ENCODE measurements at places on chromosomes 4 and X.
A peak's percentile ranks its signal among the peaks of the same experiment; 100 is the strongest.

- DNase-seq = peak; percentile 10
Observed at GRCh38 chrX:120358737-120359456, 3.0 kb upstream of the ATP1B4 start.

GRCh38 chr4:82747686-82748575 lies 50.7 kb downstream of the SCD5 start:
- no peak for DNase-seq

- DNase-seq = no peak
Observed at GRCh38 chr4:84220990-84221389, 278.1 kb downstream of the NKX6-1 start.

DNA sequence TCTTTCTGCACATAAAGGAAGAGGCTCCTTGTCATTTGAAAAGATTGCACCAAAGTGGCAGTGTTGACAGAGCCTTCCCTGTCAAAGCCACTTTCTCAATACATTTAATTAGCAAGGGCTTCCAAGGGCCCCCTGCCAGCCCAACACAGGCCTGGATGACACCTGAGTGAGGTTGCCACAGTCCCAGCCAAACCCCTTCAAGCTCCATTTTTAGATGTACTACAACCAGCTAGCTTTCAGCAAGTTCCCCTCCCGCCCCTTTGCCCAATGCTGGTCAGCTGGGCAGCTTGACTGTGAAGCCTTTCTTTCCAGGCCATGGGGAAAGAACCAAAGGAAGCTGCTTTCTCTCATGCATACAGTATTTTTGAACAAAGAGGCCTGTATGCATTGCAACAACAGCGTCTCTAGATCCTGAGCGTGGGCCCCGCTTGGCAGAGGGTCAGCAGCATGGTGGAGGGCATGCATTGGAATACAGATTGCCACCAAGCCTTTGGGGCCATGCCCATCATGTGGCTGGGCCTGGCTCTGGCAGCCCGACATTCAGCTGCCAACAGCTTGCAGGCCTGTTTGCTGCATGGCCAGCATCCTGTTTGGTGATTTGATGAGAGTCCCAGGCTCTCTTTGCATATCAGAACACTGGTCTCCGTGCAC lies 261.1 kb upstream of the GATB start:
- DNase-seq = no peak

DNA sequence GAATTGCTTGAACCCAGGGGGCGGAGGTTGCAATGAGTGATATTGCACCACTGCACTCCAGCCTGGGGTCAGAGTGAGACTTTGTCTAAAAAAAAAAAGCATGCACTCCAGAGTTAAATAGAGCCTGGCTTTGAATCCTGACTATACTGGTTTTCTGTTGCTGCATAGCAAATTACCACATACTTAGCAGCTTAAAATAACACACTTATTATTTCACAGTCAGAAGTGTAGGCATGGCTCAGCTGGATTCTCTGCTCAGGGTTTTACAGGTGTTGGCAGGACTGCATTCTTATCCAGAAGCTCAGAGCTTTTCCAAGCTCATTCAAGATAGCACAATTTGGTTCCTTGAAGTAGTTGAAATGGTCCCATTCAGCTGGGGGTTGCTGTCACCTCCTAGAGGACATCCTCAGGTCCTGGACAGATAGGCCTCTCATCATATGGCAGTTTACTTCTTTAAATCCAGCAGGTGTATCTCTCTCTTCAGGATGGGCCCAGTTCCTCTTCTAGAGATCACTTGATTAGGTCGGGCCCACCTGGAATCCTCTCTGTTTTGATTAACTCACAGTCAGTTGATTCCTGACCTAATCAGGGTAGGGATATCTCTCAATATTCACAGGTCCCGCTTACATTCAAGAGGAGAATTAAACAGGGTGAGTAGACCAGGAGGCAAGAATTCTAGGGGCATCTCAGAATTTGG lies 26.8 kb downstream of the DOCK11 start:
- DNase-seq = no peak

DNA sequence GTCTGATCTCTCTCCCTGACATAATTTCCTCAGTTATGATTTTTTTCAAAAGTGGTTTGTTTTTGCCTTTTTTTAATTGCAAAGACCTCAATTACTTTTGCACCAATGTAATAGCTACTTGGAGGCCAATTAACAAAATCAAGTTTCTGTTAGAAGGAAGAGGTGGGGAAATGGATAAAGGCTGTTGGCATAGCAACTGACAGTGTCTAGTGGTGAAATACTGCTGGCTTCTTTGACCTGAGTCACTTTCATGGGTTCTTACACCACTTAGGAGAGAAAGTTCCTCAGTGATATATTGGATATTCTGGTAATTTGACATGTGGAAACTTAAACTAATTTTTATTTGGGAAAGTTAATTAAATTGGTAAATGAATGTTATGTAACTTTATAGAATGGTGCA lies 26.5 kb upstream of the ATP8A1 start:
- no peak for DNase-seq

GRCh38 chr4:63663870-63664269 lies 745.4 kb downstream of the TECRL start:
- DNase-seq = no peak

DNA sequence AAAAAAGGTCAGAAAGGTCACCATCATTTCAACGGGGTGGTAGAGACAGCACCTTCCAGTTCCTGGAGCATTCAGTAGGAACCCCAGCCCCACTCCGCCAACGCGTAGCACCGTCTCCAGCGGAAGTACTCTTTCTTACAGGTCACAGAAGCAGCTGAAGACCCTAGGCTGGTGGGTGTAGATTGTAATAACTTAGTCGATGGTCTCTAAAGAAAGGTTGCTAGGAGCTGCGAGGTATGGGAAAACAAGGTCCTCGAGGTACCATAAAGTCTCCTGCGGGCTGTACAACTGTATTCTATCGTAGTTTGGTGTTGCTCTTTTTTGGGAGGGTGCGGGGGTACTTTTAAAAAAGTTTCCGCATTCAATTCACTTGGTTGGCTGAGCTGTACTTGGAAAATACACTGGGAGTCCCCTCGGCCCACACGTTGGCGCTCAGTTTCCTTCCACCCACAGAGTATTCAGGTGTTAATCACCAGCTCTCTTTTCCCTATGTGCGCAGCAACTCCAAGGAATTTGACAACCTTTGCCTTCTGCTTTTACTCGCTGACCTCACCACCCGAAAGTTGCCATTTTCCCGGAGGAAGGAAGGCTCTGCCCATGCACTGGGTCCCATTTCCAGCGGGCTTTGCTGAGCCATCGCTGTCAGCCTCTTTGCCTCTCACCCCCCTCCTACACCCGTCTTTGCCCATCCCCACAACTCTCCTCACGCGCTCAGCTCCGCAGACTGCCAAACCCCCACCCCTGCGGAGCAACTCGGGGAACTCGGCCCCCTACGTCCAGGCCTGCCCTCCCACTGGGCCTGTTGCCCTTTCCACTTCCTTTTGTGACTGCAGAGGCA lies 4.8 kb upstream of the SOX3 start:
- no peak for DNase-seq

GRCh38 chr4:140252742-140253555 lies 99.0 kb upstream of the MAML3 start:
- DNase-seq = peak; percentile 75

- no peak for DNase-seq
Observed at GRCh38 chrX:150449313-150449712, 86.2 kb downstream of the MAMLD1 start.

- DNase-seq = no peak
Observed at GRCh38 chr4:162232349-162232748, 68.5 kb upstream of the FSTL5 start.

- DNase-seq = no peak
Observed at GRCh38 chr4:185019456-185020292, 1.4 kb downstream of the HELT start.
